Activated CD8-positive, alpha-beta memory T cell treated with anti-CD3 and anti-CD28 coated beads for 1 hour (primary cell): ENCODE measurements at places on chromosomes 11 and 22.

DNA sequence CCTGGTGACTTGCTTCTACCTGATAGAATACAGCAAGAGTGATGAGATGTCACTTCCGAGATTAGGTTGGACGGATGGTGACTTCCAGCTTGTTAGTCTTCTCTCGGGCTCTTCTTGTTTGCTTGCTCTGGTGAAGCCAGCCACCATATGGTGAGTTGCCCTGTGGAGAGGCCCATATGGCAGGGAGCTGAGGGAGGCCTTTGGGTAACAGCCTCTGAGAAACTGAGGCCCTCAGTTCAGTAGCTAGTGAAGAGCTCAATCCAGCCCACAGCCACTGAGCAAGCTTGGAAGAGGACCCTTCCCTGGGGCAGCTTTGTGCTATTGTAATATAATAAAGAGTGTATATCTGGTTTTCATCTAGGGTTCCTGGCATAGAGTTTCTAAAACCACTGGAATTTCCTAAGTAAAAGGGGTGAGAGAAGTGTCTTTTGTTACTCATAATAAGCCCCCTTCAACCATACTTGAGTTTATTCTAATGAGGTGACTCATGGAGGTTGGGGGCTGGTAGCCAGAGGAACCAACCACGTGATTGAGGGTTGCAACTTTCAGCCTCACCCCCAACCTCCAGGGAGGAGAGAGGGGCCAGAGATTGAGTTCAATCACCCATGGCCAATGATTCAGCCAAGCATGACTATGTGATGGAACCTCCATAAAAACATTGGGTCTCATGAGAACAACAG lies 8.0 kb upstream of the TPCN2 start:
- DNase-seq, result no peak

GRCh38 chr11:65851811-65852507 lies 6.0 kb downstream of the CFL1 start:
- no peak for DNase-seq

DNA sequence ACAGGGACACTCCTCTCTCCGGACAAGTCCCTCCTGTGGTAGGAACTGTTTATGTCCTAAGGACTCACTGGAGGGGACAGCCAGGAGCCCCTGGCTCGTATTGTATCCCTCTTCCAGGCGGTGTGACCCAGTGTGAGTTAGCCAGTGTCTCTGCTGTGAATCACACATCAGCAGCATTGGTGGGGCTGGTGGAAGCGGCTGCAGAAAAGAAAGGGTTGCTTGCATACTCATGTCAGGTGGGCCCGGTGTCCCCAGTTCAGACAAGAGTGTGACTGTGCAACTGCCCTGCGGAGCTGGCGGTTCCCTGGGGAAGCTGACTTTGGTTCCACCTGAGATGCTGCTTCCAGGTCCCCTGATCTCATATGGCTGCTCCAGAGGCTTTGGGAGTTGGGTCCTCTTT lies 99.4 kb downstream of the ZBTB16 start:
- no peak for DNase-seq

DNA sequence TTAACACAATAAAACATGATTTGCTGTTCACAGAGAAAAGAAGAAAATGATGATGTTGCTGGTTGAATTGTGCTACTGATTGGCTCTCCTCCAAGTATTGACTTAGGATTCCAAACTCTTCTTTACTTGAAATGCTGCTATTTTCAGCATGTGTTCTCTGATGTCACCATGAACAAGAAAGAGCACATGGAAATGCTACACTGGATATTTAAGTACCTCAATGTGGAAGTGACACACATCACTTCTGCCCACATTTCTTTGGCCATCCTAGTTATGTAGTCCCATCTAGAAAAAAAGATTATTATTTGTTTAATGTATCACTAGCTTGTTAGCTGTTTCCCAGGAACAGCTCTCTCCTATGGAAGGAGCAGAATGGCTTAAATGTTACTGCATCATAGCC lies 27.2 kb downstream of the OR52B2 start:
- no peak for DNase-seq

DNA sequence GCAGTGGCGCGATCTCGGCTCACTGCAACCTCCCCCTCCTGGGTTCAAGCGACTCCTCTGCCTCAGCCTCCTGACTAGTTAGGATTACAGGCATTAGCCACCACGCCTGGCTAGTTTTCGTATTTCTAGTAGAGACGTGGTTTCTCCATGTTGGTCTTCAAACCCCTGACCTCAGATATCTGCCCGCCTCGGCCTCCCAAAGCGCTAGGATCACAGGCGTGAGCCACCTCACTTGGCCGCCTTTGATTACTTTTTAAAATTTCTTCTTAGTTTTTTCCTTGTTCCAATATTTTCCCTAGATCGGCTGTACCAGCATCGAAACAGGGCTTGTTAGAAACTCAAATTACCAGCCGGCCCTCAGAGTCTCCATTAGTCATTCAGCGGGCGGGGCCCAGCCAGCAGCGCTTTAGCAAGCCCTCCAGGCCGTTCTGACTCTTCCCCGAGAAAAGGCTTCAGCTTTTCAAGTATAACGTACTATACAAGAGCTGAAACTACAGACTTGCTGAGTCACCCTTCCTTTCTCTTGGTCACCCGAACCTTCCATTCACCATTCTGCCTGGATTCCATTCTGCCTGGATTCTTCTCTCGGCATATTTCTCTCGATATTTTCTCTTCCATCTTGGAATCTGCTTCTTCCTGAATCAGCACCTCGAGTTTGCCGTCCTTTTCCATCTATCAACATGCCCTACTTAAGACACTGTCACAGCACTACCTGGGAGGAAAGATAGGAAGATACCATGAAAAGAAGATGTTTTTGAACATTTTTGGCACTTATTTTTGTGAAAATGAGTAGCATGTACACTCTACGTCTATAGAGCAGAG lies 6.7 kb upstream of the CAPRIN1 start:
- no peak for DNase-seq

DNA sequence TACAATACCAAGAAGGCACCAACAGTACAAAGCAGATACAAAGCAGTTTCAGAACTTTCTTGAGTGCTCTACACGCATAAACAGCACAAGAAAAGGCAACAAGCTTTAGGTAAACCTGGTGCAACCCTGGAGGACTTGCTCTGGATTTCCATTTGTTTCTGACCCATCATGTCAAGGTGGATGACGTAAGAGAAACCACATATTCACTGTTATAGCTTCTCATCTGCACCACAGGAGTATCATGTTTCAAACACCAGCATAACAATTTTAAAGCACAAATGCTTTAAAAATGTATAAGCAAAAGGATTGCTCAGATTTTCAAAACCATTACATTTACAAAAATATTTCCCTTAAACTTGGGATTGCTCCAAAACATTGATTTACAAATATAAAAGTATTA lies 25.0 kb upstream of the YPEL1 start:
- DNase-seq, result no peak

GRCh38 chr11:108891143-108891542 lies 226.3 kb downstream of the DDX10 start:
- DNase-seq, result no peak

DNA sequence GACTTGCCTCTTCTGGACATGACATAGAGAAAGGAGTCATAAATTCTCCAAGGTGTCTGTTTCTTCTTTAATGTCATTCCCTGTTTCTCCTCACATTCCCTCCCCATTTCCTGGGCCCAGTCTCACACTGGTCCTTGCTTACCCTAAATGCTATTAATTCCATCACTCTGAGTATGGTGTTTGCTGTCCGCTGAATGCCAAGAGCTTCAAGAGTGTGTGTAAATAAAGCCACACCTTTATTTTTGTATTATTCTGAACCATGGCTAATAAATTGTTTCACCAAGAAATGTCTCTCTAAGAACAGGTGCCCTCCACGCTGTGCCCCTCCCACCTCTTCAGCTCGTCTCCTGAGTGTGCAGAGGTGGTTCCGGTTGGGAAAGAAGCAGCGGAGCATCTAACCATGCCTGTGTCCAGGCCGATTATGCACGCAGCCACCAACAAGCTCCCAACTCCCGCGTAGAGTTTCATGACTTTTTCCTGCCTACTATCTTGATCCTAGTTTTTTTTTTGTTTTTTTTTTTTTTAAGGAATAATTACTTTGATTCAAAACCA lies 8.6 kb downstream of the TMEM121B start:
- DNase-seq, result no peak

DNA sequence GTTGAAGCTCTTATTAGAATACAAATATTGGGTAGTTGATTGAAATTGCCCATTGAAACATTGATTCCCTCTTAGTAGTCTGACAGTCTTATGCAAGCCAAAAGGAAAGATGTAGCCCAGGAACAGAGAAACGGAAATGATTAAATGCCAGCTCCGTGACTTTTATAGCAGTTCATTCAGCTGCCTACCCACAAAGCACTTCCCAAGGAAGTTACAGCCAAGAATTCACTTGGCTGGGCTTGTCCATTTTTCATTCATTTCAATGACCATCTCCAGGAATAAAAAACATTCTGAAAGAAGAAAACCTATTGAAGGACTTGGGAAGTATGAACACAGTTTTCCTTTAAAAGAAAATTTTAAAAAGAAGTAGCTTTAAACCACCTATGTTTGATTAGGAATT lies 62.0 kb downstream of the NCAM1 start:
- DNase-seq, result no peak

DNA sequence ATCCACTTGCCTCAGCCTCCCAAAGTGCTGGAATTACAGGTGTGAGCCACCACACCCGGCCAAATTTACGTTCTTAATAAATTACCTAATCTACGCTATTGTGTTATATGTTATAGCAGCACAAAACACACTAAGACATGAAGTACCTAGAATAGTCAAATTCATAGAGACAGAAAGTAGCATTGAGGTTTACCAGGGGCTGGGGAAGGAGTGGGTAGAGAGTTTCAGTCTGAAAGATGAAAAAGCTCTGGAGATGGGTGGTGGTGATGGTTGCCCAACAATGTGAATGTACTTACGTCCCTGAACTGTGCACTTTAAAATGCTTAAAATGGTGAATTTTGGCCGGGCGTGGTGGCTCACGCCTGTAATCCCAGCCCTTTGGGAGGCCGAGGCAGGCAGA lies 65.7 kb upstream of the NUP50 start:
- DNase-seq, result no peak

DNA sequence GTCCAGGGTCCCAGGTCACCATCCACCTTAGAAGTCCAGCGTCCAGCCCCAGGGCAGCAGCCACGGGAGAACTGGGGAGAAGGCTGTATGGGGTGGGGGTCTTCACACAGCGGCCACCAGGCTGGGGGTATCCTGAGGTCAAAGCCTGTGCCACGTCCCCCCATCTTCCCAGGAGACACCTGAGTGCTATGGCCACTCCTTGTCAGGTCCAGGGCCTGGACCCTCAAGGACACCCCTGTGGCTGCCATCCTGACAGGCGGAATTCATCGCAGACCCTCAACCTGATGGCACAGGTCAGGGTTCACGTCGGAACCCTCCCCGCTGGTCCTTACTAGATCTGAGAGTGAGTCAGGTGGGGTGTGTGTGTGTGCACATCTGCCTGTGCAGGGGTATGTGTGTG lies 18.6 kb downstream of the BRSK2 start:
- DNase-seq, result no peak

- no peak for DNase-seq
Measured at GRCh38 chr11:8786933-8787332, 104.3 kb downstream of the RPL27A start.

DNA sequence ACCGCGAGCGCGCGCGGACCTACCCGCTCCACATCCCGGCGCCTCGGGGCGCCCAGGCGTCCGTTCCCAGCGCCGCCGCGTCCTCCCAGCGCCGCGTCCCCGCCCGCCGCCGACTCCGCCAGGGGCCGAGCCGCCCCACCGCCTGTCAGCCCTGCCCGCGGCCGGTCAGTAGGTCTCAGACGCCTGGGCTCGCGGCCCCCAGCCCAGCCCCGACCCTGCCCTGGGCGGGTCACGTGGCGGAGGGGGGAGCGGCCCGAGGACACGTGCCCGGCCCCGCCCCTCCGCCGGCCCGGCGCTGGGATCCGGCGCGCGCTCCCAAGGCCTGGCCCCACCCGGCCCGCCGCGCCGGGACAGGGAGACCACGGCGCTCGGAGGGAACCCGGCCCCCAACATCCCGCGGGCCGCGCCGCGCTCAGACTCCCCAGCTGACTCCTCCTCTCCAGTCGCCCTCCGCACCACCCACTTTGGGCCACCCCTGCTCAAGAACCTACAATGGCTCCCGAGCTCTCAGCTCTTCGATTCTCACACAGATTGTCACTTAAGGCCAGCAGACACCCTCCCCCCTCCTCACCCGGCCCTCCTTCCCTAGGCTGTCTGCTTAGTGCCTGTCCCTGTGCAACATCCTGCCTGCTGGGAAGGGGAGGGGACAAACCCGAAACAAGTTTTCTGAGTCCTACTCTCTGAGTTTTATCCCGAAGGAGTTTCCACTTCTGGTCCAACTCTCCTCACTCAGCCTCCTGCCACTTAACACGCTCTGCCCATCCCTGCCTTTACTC lies at the start of gene RAB3IL1:
Gene RAB3IL1 (minus strand): TSS at position 233 of the 776 bp plus-strand sequence. CDS start 199 bp downstream, at position 34.
- DNase-seq, result no peak

GRCh38 chr11:66524304-66525040 lies 14.0 kb downstream of the BBS1 start:
- DNase-seq, result no peak
